ENCODE measurements at places on chromosomes 3 and 15. TPM values are rescaled to one million over a fixed set of nuclear protein-coding genes. Genes with fewer than 3 reads are reported as not detected.
A peak's percentile ranks its signal among the peaks of the same experiment; 100 is the strongest.

DNA sequence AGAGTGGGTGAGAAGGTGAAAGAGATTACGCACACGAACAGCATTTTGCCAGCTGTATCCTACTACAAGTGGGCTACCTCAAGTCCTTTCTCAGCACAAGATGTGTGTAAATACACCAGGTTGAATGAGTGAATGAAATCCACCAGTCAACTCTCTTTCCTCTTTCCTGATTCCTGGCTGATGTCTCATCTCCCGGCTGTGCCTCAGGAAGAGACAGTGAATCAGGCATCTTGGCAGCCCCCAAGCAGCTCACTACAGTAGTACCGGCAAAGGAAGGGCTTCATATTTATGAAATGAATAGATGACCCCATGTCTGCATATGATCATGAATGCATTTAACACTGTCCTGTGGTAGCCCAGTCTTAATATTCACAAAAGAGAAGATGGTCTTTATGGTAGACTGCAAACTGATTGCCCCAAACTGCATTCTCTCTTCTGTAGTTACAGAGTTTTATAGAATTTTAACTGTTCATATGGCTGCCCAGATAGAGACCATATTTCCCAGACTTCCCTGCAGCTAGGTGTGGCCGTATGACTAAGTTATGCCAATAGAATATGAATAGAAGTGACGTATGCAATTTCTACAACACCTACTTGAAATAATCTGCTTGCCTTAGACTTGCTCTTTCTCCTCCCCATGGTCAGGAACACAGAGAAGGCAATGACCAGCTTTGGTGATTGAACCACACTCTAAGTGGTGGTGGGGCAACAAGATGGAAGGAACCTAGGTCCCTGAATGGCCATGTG is 22.7 kb downstream of the MGLL start:
- DNase-seq = no peak
- no peaks in the 10 kb centered on the region for H3K36me3 ChIP-seq
- H3K27ac ChIP-seq = no peak overlapping the region
- no peaks in the 10 kb centered on the region for H3K4me1 ChIP-seq
- no peaks in the 10 kb centered on the region for H3K27me3 ChIP-seq

- no peaks in the 10 kb centered on the region for H3K36me3 ChIP-seq
- H3K27ac ChIP-seq = no peak overlapping the region
- DNase-seq = no peak
- H3K4me1 ChIP-seq = no peaks in the 10 kb centered on the region
- H3K27me3 ChIP-seq = no peaks in the 10 kb centered on the region
These were observed 1020.2 kb downstream of the SQOR start for GRCh38 chr15:46654993-46655392.

DNA sequence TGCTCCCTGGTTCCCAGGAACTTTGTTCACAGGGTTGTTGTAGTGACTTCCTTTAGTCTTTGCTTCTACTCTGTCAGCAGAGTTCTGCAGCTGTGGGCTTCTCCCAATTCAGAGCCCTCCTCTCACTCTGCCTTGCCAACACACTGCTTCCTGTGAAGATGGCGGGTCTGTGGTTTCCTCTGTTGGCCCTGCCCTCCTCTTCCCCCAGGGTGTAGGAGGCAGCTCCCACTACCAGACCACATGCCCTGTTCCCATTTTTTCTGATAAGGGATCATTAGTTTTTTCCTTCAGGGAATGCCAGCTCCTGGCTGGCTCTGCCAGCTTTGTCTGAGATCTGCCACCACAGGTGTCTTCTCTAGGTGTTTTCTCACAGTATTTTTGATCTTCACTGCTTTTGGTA is 12.7 kb downstream of the SPSB4 start:
- peak; percentile 78 for DNase-seq
- H3K36me3 ChIP-seq = no peaks in the 10 kb centered on the region
- H3K27ac ChIP-seq = peak overlapping the region; percentile 68
- H3K4me3 ChIP-seq = no peak overlapping the region
- H3K27me3 ChIP-seq = no peaks in the 10 kb centered on the region
- peaks cover 34% of the 10 kb centered on the region for H3K4me1 ChIP-seq

DNA sequence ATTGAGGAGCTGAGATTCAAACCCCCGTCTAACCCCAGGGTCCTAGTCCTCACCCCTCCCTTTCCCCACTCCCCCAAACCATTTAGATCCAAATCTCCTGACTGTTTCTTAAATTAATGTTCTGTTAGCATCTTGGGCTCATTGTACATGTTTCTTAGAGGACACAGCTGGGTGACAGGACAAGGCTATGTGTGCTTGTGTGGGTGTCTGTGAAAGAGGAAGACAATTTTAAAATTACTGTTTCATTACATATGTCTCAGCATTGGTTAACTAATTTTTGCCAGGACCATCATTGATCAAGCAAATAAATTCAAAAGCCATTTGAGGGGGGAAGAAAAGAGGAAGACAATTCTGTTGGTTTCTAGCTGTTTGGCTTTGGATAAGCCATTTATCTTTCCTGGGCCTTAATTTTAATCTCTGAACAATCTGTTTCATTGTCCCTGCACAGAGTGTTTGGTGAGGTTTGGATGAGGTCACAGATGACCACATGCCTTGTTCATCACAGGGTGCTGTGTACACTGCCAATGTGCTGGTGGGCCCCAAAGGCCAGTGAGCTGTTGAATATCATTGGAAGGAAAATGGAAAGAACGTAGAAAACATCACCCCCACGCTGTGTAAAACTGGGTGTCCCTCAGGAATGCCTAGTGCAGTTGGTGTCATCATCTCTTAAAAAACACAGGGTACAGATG is 51.9 kb downstream of the RPLP1 start:
- no peak overlapping the region for H3K27ac ChIP-seq
- H3K27me3 ChIP-seq = no peaks in the 10 kb centered on the region
- H3K36me3 ChIP-seq = no peaks in the 10 kb centered on the region
- no peak overlapping the region for H3K4me3 ChIP-seq

Gene ZNF445
- total RNA-seq = 5.1 TPM

GRCh38 chr3:64340641-64341101 is 115.4 kb upstream of the PRICKLE2 start:
- peaks cover 5% of the 10 kb centered on the region for H3K4me1 ChIP-seq
- no peak overlapping the region for H3K27ac ChIP-seq
- H3K36me3 ChIP-seq = no peaks in the 10 kb centered on the region
- H3K4me3 ChIP-seq = no peak overlapping the region
- no peak for DNase-seq

GRCh38 chr15:62254137-62254934 is 89.3 kb upstream of the C2CD4B start:
- no peaks in the 10 kb centered on the region for H3K4me1 ChIP-seq
- H3K4me3 ChIP-seq = no peak overlapping the region
- no peaks in the 10 kb centered on the region for H3K27me3 ChIP-seq
- no peaks in the 10 kb centered on the region for H3K36me3 ChIP-seq
- H3K27ac ChIP-seq = no peak overlapping the region

GRCh38 chr3:189001559-189001958 is 170.2 kb upstream of the TPRG1 start:
- no peak overlapping the region for H3K27ac ChIP-seq
- no peaks in the 10 kb centered on the region for H3K36me3 ChIP-seq
- no peak overlapping the region for H3K4me3 ChIP-seq
- no peaks in the 10 kb centered on the region for H3K4me1 ChIP-seq
- DNase-seq = no peak
- no peaks in the 10 kb centered on the region for H3K27me3 ChIP-seq

Gene USP50
- not detected for total RNA-seq

DNA sequence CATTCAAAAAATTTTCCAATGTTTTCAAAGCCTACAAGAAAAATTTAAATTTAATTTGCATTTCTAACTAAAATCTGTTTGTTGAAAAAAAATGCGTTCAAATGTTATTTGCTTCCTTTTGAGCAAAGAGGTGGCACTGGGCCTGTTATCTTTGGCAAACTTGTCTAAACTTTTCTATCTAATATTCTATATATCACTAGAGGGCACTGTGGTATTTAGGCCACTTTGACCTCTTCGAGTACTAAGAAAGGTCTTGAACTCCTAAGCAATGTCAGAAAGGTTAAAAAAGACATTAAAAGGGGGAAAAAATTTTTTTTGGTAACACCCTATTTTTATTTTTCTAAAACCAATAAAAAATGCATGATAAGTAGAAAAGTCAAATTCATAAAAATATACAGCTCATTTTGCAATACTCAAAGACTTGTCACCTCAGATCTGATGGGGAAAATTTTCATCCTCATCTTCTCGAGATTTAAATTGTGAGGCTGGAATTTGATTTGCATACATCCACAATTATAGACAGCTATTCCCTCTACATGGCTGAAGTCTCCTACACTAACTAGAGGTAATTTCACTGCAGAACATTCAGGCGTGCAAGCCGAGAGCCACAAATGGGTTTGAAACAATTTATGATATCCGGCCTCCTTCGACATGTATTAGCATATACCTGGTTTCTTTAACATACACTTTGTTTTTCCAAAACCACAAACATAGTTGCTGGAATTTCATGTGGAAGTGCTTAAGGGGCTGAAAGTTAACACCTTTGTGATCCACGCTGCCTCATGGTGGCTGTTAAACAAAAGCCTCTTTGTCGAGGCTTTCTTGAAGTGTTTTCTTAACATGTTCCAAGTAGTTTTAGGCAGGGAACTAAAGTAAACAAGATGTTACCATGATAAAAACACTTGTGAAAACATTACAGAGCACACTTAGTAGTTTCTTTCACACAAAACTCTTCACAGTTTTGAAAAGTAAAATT is 576.4 kb downstream of the FOXP1 start:
- H3K4me1 ChIP-seq = peaks cover 48% of the 10 kb centered on the region
- H3K36me3 ChIP-seq = no peaks in the 10 kb centered on the region
- no peak overlapping the region for H3K4me3 ChIP-seq
- no peak overlapping the region for H3K27ac ChIP-seq
- no peak for DNase-seq

Gene KBTBD12
- total RNA-seq = 1.6 TPM

Gene ECE2
- total RNA-seq = 12.1 TPM

Data from pancreas (tissue), 10 donors.